ENCODE measurements at places on chromosomes 11 and 22. TPM values are rescaled to one million over a fixed set of nuclear protein-coding genes. Genes with fewer than 3 reads are reported as not detected.

The SLC22A6 gene
- total RNA-seq: not detected

The HTR3A gene
- total RNA-seq: 0.21 TPM

The IFTAP gene
- total RNA-seq: 2.7 TPM

The MEI1 gene
- 63.5 TPM for total RNA-seq

The NLRP6 gene
- 9.7 TPM for total RNA-seq

The FADS3 gene
- 7.0 TPM for total RNA-seq

The MLC1 gene
- total RNA-seq: 2.8 TPM

The HEPHL1 gene
- total RNA-seq: not detected

The CBLIF gene
- not detected for total RNA-seq

The FAM89B gene
- total RNA-seq: 18.1 TPM

The ARHGAP42 gene
- total RNA-seq: 1.4 TPM

The WT1 gene
- not detected for total RNA-seq

The PLEKHA7 gene
- total RNA-seq: 1.7 TPM

The PTPN5 gene
- total RNA-seq: not detected

The CNGA4 gene
- 0.21 TPM for total RNA-seq

The CENPM gene
- total RNA-seq: 11.9 TPM

The CD6 gene
- total RNA-seq: 176 TPM

The MUC2 gene
- not detected for total RNA-seq

The GGT1 gene
- total RNA-seq: 8.8 TPM

The OR8B12 gene
- not detected for total RNA-seq

The CDCA5 gene
- not detected for total RNA-seq

The RFPL3 gene
- 0.21 TPM for total RNA-seq

The CD151 gene
- 28.5 TPM for total RNA-seq

The SLC22A25 gene
- not detected for total RNA-seq

The FGF3 gene
- total RNA-seq: not detected

The LRRN4CL gene
- not detected for total RNA-seq

The PISD gene
- 21.6 TPM for total RNA-seq

The TPBGL gene
- total RNA-seq: 0.10 TPM

The MOGAT2 gene
- total RNA-seq: not detected

The SLC22A12 gene
- total RNA-seq: not detected

The JHY gene
- 2.3 TPM for total RNA-seq

The CSNK2A3 gene
- total RNA-seq: 1.3 TPM

The F2 gene
- total RNA-seq: not detected

The APOBEC3C gene
- total RNA-seq: 9.2 TPM

The WNT11 gene
- 0.94 TPM for total RNA-seq
